ENCODE measurements at places on chromosomes 7 and 10.

GRCh38 chr10:8269976-8270375, 215.5 kb downstream of the GATA3 start:
- DNase-seq: no peak

DNA sequence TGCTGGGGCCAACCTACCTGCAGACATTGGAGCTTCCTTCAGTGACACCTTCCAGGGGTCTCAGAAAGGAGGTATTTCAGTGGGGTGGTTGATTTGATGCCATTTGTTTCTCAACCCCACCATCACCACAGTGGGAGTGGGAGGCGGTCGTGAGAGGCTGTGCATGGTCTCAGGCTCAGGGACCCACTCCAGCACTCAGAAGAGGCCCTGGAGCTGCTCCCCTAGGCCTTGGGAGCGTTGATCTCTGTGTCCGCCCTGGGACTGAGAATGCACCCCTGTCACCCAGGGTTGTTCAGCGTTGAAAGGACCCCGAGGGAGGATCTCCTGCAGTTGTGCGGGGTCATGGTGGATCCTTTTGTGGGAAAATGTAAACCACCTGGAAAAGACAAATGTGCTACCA, 410.6 kb downstream of the GLRX3 start:
- DNase-seq: no peak

DNA sequence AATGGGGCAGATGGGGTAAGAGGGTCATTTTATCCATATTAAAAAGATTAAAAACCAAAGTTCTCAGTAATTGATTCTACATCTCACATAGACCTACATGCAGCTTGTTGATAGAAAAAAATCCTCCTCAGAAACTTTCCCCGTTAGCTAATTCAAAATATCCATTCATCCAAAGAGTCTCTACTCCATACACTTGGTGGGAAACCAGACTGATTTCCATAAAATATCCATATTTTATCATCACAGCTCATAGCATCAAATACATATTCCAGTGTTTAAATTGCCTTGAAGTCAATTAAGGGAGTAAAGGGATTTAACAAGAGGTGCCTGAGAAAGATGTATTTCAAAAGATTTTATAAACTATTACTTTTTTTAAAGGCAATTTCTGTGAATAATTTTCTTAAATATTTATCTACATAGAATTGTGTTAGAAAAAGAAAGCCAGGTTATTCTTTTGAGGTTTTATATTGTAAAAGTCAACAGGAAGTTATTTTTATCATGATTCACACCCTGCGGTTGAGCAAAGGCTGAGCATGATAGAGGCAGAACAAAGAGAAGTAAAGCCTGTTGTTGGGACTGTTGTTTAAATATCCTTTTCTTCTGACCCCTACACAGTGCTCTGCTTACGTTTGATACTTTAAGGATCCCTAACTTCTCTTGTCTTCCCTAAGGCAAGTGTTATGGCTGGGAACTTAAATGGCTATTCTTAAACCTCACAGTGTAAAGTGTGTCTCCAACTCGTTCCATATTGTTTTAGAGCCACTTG, 266.7 kb downstream of the PRKG1 start:
- DNase-seq: no peak

DNA sequence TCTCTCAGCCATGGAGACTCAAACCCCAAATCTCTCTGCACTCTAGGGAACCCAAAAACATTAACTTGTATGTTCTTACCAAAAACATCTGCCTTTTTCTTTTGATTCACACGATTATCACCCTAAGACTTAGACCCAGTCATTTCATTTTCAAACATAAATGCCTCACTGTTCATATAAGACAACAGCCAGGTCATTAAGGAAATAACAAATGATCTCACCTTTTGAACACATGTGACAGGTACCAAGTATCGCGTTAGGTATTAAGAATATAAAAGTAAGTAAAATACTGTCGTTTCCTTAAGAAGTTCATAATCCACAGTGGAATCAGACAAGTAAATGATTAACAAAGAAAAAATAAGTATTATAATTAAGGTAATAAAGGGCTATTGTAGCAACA, 8.8 kb downstream of the TM9SF3 start:
- no peak for DNase-seq

DNA sequence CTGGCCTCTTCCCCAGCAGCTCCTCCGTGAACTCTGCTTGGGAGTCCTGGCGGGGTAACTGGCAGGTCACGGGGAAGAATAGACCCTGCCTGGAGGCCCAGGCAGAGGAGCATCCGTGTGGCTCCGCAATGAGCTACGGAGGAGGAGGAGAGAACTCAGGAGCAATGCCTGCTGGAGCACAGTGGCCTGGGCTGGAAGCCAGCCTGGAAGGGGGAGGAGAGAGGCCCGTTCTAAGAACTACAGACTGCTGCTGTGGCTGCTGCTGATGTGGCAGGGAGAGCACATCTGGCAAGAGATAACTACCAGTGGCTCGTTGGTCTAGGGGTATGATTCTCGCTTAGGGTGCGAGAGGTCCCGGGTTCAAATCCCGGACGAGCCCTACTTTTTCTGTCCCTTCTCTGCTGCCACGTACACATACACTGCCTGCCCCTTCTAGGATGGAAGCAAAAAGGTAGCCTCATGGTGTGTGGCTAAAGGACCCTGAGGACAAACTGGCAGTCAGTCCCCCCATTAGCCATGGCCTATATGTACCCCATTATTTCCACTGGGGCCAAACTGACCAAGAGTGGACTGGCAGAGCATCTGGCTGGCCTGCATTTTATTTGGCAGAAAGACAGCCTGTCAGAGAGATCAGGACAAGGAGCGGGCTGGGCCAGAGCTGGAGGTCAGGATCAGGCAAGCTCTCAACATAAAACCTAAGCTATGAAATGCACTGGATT, 7.7 kb upstream of the OPN1SW start:
- DNase-seq: peak; percentile 13

DNA sequence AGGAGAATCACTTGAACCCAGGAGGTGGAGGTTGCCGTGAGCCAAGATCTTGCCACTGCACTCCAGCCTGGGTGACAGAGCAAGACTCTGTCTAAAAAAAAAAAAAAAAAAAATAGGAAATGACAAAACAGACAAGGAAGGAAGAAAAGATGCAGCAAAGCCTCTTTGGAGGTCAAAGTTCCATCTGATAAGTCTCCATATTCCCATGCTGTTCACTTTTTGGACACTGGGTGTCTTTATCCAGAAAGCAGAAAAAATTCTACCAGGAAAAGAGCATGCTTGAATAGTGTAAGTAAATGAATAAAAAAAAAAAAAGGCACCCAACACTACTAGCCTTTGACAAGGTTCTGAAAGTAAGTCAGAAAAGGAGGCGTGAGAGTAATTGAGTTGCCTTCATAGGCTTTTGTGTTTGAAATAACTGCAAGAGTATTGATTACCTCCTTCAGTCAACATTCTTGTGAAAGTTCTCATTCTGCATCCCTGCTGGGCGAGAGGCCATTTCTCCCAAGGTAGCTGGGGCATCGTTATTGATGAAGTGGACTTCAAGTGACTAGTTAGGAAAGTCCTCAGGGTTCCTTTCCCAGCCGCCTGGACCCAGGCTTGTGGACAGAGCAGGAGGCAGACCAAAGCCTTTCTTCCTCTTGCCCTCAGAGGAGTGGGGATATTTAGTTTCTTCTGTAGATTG, 133.3 kb upstream of the KIF5B start:
- DNase-seq: peak; percentile 42

GRCh38 chr7:33762151-33762910, 143.0 kb upstream of the BMPER start:
- no peak for DNase-seq

- no peak for DNase-seq
These were observed 35.6 kb upstream of the C10orf90 start for GRCh38 chr10:126705951-126706565.
